ENCODE measurements at places on chromosomes 11 and 22. TPM values are rescaled to one million over a fixed set of nuclear protein-coding genes. Genes with fewer than 3 reads are reported as not detected.

DNA sequence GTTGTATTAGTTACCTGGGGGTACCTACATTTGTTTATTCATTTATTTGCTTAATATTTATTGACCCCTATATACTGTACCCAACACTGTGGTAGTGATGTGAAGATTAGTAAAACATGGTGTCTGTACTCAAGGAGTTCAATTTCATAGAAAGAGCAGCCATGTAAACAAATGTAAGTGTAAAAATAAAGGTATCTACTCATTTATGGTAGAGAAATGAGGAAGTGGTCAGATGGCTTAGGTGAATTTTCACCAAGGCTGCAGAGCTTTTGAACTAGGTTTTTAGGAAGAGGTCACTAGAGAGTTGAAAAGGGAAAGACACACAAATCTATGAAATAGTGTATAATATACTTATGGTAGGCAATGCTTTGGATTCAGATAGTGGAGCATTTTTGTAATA is 11.1 kb downstream of the CTR9 start:
- peaks cover 31% of the 10 kb centered on the region for H3K36me3 ChIP-seq
- H3K4me1 ChIP-seq, result peaks cover 6% of the 10 kb centered on the region
- no peak overlapping the region for H3K4me3 ChIP-seq
- DNase-seq, result no peak

GRCh38 chr11:65262776-65263175 is 1.0 kb downstream of the POLA2 start:
- H3K27ac ChIP-seq, result peak overlapping the region; percentile 90
- no peak for DNase-seq
- H3K4me3 ChIP-seq, result peak overlapping the region; percentile 97
- peaks cover 17% of the 10 kb centered on the region for H3K36me3 ChIP-seq
- peaks cover 36% of the 10 kb centered on the region for H3K4me1 ChIP-seq
- no peaks in the 10 kb centered on the region for H3K27me3 ChIP-seq

DNA sequence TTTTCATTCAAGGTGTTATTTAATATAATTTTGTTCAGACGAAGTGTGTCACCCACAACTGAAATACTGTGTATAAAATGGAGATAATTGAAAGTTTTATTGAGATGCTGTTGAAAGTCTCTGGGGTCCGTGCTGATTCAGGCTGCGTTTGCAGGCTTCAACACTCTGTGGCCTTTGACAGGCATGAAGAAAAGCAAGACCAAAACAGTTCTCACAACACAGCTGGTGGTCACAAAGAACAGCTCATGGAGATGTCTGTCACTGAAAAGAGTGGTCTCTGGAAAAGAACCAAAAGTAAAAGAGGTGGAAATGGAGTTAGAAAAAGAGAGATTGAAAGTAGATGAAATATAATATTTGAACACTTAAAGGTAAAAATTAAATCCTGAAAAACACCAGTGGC is 9.8 kb upstream of the MPPED2 start:
- H3K36me3 ChIP-seq, result no peaks in the 10 kb centered on the region
- peaks cover 6% of the 10 kb centered on the region for H3K27me3 ChIP-seq
- no peaks in the 10 kb centered on the region for H3K4me1 ChIP-seq

- H3K27me3 ChIP-seq, result peaks cover 20% of the 10 kb centered on the region
- H3K36me3 ChIP-seq, result no peaks in the 10 kb centered on the region
- no peak overlapping the region for H3K27ac ChIP-seq
- DNase-seq, result no peak
- peaks cover 2% of the 10 kb centered on the region for H3K4me1 ChIP-seq
- no peak overlapping the region for H3K4me3 ChIP-seq
These were observed 139.9 kb downstream of the SHANK2 start for GRCh38 chr11:71112454-71112853.

- no peaks in the 10 kb centered on the region for H3K27me3 ChIP-seq
- no peak for DNase-seq
- H3K4me3 ChIP-seq, result no peak overlapping the region
- peaks cover 59% of the 10 kb centered on the region for H3K4me1 ChIP-seq
- peak overlapping the region; percentile 74 for H3K27ac ChIP-seq
These were observed 69.6 kb downstream of the MED15 start for GRCh38 chr22:20577045-20577444.

SHISA8 gene
- not detected for total RNA-seq

- H3K4me1 ChIP-seq, result peaks cover 13% of the 10 kb centered on the region
- no peak overlapping the region for H3K4me3 ChIP-seq
- peaks cover 29% of the 10 kb centered on the region for H3K36me3 ChIP-seq
- no peak overlapping the region for H3K27ac ChIP-seq
- H3K27me3 ChIP-seq, result no peaks in the 10 kb centered on the region
- DNase-seq, result no peak
These were observed 34.1 kb upstream of the PARVB start for GRCh38 chr22:43990044-43990443.

DNA sequence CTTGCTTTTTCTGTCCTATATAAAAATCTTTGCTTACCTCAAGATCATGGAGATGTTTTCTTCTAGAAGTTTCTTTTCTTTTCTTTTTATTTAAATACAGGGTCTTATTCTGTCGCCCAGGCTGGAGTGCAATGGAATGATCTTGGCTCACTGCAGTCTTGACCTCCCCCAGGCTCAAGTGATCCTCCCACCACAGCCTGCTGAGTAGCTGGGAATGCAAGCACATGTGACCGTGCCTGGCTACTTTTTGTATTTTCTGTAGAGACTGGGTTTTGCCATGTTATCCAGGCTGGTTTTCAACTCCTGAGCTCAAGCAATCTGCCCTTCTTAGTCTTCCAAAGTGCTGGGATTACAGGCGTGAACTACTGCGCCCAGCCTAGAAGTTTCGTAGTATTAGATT is 45.3 kb downstream of the USP35 start:
- H3K27me3 ChIP-seq, result peaks cover 15% of the 10 kb centered on the region
- DNase-seq, result no peak
- no peaks in the 10 kb centered on the region for H3K4me1 ChIP-seq
- H3K36me3 ChIP-seq, result no peaks in the 10 kb centered on the region

All from natural killer cell treated with Interleukin-12 subunit alpha and Interleukin-12 subunit beta and Interleukin-15 and Interleukin-18, amount 100 ng/mL, for 72 hours (primary cell).